ENCODE measurements at places on chromosomes 7 and 10. TPM values are rescaled to one million over a fixed set of nuclear protein-coding genes. Genes with fewer than 3 reads are reported as not detected.
A peak's percentile ranks its signal among the peaks of the same experiment; 100 is the strongest.

DNA sequence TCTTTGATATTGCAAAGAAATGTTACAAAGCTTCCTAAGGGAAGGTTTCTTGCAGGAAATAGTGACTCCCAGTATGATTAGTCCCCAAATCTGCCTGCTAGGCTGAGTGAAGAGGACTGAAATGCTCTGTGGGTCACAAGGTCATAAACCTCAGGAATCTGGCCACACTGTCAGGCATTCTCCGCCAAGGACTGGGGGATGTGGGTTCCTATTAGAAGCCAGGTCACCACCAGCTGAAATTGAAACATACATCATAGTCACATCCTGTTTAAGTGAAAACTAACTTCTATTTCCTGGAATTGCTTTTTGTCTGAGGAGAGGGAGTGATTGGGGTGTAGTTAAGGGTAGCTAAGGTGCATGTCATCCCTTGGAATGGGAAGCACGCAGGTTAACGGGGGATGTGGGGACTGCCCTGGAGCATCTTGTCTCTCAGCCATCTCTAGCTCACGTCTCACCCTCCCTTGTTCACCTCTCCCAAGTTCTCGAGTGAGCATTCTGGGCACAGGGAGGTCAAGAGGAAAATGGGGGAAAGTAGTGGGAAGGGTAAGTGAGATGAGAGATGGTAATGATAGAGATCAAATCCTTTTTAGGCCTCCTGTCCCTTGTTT, 12.0 kb upstream of the GSAP start:
- no peak for DNase-seq

DNA sequence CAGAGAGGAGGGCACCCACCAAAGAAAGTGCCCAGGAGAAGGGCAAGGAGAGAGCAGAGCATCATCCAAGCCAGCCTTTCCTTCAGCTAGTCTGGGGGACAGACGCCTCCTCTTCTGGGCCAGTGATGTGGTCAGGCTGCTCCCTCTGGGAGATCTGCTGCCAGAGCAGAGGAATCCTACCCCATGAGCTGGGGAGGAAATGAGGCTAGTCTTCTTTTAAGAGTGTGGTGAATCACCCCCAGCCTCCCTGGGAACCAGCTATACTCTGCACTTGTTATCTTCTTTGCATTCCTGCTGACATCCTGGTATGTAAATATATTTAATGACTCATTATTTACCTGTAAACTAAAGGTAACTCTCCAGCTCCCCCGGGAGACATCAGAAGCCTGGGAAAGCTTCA, 41.6 kb upstream of the EPHB6 start:
- no peak for DNase-seq

DNA sequence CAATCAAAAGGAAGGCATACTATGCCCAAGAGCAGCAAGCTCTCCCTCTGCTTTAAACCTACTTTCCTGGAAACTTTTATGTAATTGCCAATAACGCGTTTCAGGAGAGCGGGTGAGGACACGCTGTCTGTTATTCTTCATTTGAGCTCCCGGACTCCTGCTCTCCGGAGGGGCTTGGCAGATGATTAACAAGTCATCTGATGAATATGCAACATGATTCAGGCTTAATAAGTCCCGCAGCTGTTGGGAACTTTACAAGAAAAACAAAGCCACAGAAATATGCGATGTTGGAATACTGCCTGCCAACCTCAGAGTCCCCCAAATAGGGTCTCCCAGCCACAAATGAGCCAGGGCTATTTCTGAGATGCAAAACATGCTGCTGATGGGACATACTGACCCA, 348.0 kb downstream of the GPAM start:
- peak; percentile 73 for DNase-seq

FAM171A1 gene
- total RNA-seq: 20.2 TPM

AKR1B1 gene
- 134 TPM for total RNA-seq

ZNF777 gene
- total RNA-seq: 9.1 TPM

ANXA8L1 gene
- total RNA-seq: 3.3 TPM
